ENCODE measurements at places on chromosomes 1 and 21. TPM values are rescaled to one million over a fixed set of nuclear protein-coding genes. Genes with fewer than 3 reads are reported as not detected.

TSPEAR gene
- not detected for total RNA-seq

ACTN2 gene
- not detected for total RNA-seq

FMN2 gene
- total RNA-seq: 9.3 TPM

FYB2 gene
- total RNA-seq: not detected

ZNF670 gene
- total RNA-seq: 3.3 TPM

DNA sequence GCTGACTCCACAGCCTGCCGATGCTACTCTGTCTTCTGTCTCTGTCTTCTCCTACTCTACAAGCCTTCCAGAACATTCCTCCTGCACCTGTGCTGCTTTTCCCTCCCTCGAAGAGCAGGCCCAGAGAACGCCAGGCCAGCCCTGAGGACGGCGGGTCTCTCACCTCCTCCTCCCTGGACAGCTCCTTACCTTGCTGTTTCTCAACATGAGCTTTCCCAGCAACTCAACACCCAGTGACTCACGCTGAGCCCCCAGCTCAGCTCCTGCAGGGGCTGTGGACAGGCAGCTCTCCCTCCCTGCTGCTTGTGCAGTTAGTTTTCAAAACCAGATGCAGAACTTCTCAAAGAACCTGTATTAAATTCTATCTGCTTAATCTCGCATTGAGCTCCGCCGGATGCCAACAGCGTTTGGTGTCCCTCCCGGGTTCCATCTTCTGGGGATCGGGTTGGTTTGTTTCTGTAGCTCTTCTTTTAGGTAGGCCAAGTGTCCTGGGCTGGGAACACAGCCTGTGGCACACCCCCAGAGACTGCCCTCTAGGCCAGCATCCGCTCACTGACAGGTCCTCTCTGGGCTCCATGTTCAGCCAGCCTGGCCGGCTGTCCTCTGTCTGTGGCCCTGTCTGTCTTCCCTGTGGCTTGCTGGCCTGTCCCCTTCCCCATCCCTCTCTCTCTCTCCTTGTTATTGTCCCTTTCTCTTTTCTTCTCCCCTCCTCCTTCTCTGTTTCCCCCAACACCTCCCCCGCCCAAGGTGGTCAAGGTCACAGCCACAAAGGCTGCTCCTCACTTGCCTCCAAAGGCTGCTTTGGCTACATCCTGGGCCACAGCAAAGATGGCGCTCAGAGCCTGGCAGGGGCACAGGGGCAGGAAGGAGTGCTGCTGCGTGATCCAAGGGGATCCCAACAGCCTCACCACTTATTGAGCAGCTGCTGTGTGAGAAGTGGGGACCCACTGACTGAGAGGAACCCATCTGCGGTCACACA is 391.0 kb downstream of the MATN1 start:
- no peak for DNase-seq
- H3K4me1 ChIP-seq: no peaks in the 10 kb centered on the region
- H3K36me3 ChIP-seq: no peaks in the 10 kb centered on the region
- no peak overlapping the region for H3K4me3 ChIP-seq
- H3K27ac ChIP-seq: no peak overlapping the region

DNA sequence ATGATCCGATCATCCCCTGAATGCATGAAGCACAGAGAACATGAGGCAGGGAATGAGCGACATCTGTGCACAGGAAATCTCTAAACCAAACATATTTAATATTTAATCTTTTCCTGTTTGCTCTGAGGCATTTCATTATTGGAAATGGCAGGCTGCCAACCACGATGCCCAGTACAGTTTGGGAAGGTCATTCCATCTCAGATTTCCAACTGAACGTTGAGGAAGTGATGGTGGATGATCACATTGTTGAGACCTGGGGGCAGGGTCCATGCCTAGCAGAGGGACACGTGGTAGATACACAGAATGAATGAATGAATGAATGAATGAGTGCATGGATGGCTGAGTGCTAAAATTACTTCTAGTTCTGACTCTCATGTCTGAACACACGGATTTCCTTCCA is 15.9 kb upstream of the FASLG start:
- no peaks in the 10 kb centered on the region for H3K27me3 ChIP-seq
- H3K4me3 ChIP-seq: no peak overlapping the region
- H3K4me1 ChIP-seq: peaks cover 29% of the 10 kb centered on the region

DNA sequence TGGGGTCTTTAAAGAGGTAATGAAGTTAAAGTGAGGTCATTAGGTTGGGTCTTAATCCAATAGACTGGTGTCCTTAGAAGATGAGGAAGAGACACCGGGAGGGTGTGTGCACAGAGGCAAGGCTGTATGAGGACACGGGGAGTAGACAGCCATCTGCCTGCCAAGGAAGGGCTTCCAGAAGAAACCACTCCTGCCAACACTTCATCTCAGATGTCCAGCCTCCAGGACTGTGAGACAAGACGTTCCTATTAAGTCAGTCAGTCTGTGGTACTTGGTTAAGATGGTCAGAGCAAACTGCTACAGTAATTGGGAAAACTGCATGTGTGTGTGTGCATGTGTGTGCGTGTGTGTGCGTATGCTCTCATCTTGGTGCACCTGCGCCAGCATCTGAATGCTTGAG is 77.1 kb downstream of the RYR2 start:
- H3K4me1 ChIP-seq: no peaks in the 10 kb centered on the region
- no peak for DNase-seq
- H3K27me3 ChIP-seq: no peaks in the 10 kb centered on the region
- no peaks in the 10 kb centered on the region for H3K36me3 ChIP-seq
- H3K4me3 ChIP-seq: no peak overlapping the region

GRCh38 chr1:182671750-182672486 is 12.5 kb downstream of the RGS8 start:
- no peaks in the 10 kb centered on the region for H3K4me1 ChIP-seq
- H3K36me3 ChIP-seq: no peaks in the 10 kb centered on the region
- peaks cover 23% of the 10 kb centered on the region for H3K27me3 ChIP-seq
- H3K4me3 ChIP-seq: no peak overlapping the region

DNA sequence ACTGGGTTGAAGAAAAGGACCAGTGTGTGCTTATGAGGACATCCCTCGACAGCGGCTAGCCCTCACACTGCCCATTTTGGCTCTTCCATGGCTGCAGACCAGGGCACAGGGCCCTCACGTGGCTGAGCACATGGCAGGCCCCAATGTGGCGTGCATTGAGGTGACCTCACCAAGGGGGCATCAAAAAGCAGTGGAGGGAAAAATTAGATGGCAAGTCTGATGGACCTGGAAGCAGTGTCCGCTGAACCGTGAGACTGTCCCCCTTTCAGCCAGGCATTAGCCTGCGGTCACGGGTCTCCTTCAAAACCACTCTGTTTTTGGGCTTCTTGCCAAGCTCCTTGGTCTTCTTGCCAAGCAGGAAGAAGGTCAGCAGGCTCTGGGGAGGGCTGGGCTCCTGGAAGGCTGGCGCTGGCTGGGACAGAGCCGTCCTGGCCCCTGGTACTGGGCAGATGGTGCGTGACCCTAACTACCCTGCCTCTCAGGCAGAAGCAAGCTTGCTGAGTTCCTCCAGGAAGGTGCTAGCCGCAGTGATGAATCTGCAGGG is 30.8 kb downstream of the TRIM67 start:
- H3K4me3 ChIP-seq: no peak overlapping the region
- H3K27me3 ChIP-seq: peaks cover 14% of the 10 kb centered on the region
- DNase-seq: no peak
- H3K27ac ChIP-seq: no peak overlapping the region
- no peaks in the 10 kb centered on the region for H3K36me3 ChIP-seq

DNA sequence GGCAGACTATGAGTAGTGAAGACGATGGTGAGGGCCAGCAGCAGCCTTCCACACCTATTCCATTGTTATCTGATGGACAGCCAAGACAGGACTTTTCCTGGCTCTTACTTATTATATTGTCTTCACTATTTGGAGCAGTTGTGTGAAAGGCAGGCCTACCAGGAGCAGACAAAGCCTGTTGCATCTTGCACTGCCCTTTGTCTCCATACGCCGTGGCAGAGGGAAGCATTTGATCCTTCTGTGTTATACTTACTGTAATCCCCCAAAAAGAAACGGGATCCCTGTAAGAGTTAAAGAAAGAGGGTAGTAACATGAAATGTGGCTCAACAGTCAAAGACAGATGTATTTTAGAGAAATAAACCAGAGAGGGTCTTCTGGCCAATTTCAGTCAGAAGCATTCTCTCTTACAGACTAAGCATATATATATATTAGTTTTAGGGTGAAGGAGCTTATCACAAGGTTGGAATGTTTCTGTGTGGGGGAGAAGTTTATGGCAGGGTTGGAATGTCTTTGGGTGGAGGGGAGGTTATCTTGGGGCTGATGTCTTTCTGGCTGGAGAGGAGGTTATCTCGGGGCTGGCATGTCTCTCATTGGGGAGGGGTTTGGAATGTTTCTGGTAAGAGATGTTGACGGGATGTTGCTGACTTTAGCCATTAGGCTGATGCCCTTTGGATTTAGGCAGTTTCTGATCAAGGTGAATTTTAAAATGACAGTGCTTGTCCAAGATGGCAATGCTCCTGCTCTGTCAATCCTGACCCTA is 23.4 kb upstream of the HSD3B1 start:
- H3K27ac ChIP-seq: no peak overlapping the region
- H3K36me3 ChIP-seq: no peaks in the 10 kb centered on the region
- no peak overlapping the region for H3K4me3 ChIP-seq
- DNase-seq: no peak
- H3K4me1 ChIP-seq: no peaks in the 10 kb centered on the region

DNA sequence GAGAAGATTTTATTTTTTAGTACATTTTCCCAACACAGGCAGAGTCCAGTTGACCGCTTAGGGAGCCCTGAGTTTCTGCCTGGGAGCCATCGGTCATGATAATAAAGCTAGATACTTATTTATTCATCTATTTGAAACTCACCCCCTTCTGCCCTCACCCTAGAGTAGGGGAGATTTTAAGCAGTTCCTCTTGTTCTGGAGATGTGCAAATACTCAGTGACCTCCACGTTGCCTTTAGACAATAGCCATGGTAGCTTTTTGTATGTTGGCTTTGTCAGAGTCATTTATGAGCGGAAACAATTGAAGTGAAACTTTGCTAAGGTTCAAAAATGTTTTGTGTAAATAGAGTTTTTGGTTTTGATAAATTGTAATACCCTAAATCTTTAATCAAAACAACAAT is 45.7 kb upstream of the PLPPR4 start:
- no peak overlapping the region for H3K4me3 ChIP-seq
- H3K4me1 ChIP-seq: no peaks in the 10 kb centered on the region
- H3K36me3 ChIP-seq: no peaks in the 10 kb centered on the region
- peaks cover 13% of the 10 kb centered on the region for H3K27me3 ChIP-seq

DNA sequence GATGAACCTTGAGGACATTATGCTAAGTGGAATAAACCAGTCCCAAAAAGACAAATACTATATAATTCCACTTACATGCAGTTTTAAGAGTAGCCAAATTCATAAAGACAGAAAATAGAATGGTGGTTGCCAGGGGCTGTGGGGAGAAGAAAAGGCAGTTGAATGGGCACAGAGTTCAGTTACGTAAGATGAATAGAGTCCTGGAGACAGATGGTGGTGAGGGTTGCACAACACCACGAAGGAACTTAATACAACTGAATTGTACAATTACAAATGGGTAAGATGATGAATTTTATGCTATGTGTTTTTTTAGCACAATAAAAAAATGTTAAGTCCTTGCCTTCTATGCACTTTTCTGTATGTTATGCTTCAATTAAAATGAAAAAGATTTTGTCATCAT is 66.6 kb downstream of the CD34 start:
- H3K4me3 ChIP-seq: no peak overlapping the region
- no peak overlapping the region for H3K27ac ChIP-seq
- no peaks in the 10 kb centered on the region for H3K27me3 ChIP-seq
- DNase-seq: no peak
- peaks cover 14% of the 10 kb centered on the region for H3K4me1 ChIP-seq

DNA sequence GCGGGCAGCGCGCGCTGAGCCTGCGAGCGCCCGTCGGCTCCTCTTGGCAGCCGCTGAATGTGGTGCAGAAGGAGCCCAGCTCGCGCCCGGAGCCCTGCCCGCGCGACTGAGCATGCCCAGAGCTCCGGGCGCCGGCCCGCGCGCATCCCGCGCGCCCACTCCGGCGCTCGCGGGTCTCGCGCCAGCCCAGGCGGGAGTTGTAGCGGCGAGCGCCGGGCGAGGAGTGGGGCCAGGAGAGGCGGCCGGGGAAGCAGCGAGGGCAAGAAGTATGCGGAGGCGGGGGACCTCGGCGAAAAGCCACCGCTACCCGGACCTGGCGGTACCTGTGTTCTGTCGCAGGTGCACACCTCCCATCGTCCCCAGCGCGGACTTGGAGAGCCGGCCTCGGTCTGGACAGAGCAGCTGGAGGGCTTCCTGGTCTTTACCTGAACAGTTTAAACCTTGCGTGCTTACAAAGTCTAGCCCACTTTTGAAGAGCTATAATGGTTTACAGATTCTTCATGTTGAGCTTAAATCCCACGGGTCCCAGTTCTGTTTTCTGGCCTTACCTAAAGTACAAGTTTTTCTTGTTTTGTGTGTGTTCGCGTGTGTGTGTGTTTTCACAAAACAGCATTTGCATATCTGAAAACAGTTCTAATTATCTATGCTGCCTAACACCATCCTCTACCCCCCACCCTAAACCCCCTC is at the start of gene DDAH1:
Gene DDAH1, minus strand, starts transcription at position 61 of the 687 bp plus-strand sequence. CDS start 114 bp downstream, outside the sequence.
- peak within 1 kb of the TSS; percentile 82 for H3K27ac ChIP-seq
- H3K27me3 ChIP-seq: no peaks in the 10 kb centered on the region
- no peak for DNase-seq
- H3K36me3 ChIP-seq: peaks cover 1% of the 10 kb centered on the region

- peaks cover 20% of the 10 kb centered on the region for H3K27me3 ChIP-seq
- H3K4me1 ChIP-seq: no peaks in the 10 kb centered on the region
- no peak overlapping the region for H3K27ac ChIP-seq
Observed at GRCh38 chr1:230555814-230556213, 86.5 kb upstream of the COG2 start.
